ENCODE measurements at places on chromosomes 12 and 14. TPM values are rescaled to one million over a fixed set of nuclear protein-coding genes. Genes with fewer than 3 reads are reported as not detected.
A peak's percentile ranks its signal among the peaks of the same experiment; 100 is the strongest.

DNA sequence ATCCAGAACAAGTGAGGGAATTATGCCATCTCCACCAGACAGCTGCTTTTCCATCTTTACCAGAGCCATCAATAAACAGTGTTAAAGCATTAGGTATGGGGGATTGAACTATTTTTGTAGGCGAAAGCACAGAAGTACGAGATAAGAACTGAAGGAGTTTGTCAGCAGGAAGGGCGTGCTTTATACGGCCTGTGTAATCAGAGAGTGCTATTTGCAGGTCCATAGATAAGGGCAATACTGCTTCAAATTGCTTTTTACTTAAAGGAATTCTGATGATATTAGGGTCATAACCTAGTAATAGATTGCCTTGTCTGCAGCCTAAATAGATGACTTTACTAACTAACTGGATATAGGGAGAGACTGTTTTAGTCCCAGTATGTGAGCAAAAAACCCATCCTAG lies 20.3 kb upstream of the CLEC4E start:
- DNase-seq = no peak

DNA sequence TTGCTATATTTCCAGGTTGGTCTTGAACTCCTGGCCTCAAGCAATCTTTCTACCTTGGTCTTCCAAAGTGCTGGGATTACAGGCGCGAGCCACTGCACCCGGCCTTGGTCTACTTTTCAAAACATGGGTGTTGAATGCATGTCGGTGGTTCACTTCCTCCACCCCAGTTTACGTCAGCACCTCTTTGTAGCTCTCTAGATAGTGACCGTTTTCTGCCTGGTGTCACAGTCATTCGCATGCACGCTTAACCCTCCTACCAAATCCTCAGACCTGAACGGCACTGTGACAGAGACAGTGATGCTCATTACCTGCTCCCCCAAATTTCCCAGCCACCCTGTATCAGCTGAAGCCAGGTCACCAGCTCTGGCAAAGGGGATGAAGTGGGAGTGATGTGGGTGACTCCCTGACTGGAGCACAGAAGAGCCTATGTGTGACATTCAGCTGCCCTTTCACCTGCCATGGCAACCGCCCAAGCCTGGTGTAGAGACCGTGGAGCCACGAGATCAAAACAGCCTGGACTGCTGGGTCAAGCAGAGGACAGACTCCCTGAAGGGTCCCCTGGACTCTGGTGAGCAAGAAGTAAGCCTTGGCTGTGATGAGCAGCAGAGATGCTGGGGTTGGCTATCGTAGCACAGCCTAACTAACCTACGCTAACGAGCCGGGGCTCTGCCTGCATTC lies 66.2 kb upstream of the GPR68 start:
- no peak for DNase-seq

DNA sequence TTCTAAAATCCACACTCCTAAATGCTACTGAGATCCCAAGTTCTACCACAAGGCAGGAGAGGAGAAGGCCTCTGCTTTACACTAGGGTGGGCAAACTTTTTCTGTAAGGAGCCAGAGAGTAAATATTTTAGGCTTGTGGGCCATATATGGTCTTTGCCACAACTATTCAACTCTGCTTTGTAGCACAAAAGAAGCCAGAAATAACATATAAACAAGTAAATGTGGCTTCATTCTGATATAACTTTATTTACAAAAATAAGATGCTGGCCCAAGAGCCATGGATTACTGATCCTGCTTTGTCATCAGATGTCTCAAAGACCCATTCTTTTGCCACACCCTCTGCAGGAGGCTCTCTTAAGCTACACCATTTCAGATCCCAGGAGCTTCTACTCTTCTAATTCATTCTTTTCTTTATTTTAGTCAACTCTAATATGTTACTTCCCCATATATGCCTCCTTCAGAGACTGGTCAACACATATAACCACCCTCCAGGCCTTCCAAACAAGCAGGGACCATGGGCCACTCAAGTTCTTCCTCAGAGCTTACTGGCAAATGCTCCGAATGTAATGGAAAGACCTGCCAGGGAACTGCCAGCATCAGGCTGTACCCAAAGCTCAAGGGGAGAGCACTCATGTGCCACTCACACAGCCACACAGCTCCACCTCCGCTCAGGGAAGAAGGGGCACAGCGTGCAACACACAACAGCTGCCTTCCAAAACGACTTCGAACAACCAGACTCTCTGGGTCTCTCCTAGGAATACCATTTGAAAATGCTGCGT lies 15.6 kb downstream of the APPL2 start:
- no peak for DNase-seq

GRCh38 chr14:23148591-23149249 lies 29.7 kb upstream of the CEBPE start:
- DNase-seq = no peak

DNA sequence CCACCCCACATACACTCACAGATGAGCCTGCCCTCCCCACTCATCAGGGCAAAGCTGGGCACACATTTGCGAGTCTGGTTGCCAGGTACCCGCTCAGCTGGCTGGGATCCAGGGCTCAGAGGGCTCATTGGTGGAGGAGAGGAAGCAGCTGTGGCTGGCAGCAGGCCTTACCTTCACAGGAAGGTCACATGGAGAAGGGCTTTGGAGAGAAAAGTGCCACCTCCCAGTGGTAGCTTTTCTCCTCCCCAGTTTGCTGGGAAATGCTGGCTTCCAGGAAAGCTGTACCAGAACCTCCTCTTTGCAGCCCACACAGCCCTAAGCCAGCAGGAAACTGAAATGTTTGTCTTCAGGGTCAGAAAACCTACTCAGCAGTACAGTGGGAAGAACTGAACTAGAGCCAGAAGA lies 55.6 kb downstream of the LGMN start:
- DNase-seq = no peak

DNA sequence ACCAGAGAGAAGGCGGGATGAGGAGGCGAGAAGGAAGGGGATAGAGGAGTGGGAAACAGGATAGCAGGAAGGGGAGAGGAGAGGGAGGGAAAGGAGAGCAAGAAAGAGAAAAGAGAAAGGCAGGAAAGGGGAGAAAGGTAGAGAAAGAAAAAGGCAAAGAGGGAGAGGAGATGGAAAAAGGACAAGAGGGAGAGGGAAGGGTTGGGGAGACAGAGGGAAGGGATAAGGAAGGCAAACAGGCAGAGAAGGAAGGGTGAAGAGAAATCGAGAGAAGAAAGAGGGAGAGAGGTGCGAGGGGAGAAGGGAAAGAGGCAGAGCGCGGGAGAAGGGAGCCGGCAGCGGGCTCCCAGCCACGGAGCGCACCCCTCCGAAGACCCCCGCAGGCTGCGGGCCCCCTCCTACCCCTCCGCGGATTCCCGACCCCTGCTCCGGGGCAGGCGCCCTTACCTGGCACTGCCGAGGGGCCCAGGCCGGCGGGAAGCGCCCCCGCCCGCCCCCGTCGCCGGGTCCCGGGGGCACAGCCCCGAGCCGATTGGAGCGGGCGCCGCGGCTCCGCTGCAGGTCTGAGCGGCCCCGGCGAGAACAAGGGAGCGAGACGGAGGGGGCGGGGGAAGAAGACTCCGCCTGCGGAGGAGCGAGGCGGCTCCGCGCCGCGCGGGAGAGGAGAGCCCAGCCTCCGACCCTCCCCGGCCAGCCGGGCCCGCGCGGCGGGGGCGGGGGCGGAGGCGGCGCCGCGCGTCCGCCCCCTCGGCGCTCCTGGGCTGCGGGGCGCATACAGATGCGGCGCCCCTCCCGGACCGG lies at the start of gene CDH24:
Gene CDH24 (minus strand): TSS at position 565 of the 801 bp plus-strand sequence. CDS start 1,787 bp downstream, outside the sequence.
- DNase-seq = peak; percentile 81

- DNase-seq = no peak
Observed at GRCh38 chr12:58901664-58902063, 18.6 kb downstream of the LRIG3 start.

GRCh38 chr12:131204416-131205274 lies 250.9 kb downstream of the ADGRD1 start:
- DNase-seq = no peak

- no peak for DNase-seq
Observed at GRCh38 chr12:84803661-84804060, 108.9 kb downstream of the SLC6A15 start.

- no peak for DNase-seq
Observed at GRCh38 chr12:24742378-24742777, 206.5 kb downstream of the BCAT1 start.

- no peak for DNase-seq
Observed at GRCh38 chr14:73014105-73014504, 12.8 kb downstream of the ZFYVE1 start.

DNA sequence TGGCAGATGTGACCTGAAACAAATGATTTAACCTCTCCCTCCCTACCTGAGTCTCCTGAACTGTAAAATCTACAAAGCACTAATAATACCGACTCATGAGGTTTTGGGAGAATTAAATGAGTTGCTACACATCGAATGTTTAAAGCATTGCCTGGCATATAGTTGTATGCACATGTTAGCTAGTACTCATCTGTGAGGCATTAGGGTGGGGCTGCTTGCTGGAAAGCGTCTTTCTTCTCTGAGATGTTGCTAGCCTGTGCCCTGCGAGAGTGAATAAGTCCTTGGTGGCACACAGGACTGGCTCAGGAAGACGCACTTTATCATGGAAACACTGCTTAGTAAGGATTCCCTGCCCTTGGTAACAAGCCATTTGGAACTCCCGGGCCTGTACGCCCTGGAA lies 6.1 kb downstream of the RAPGEF3 start:
- no peak for DNase-seq

GRCh38 chr12:123388951-123389559 lies 5.1 kb downstream of the KMT5A start:
- peak; percentile 61 for DNase-seq

GRCh38 chr14:64971943-64972791 lies at the start of gene RAB15:
TSS of gene RAB15 (minus strand) at chr14:64972336. CDS start at chr14:64972076, 260 bp downstream.
- peak; percentile 69 for DNase-seq

GRCh38 chr14:100898935-100899883 lies 4.3 kb downstream of the RTL1 start:
- peak; percentile 7 for DNase-seq

- peak; percentile 36 for DNase-seq
Observed at GRCh38 chr12:57549203-57549908, 488 bp upstream of the KIF5A start.

GRCh38 chr12:497501-498160 lies 37.9 kb downstream of the B4GALNT3 start:
- DNase-seq = no peak

GRCh38 chr14:80959496-80959895 lies 4.1 kb downstream of the TSHR start:
- peak; percentile 45 for DNase-seq

GRCh38 chr12:99439399-99439798 lies 208.2 kb upstream of the GARIN6 start:
- DNase-seq = no peak

DNA sequence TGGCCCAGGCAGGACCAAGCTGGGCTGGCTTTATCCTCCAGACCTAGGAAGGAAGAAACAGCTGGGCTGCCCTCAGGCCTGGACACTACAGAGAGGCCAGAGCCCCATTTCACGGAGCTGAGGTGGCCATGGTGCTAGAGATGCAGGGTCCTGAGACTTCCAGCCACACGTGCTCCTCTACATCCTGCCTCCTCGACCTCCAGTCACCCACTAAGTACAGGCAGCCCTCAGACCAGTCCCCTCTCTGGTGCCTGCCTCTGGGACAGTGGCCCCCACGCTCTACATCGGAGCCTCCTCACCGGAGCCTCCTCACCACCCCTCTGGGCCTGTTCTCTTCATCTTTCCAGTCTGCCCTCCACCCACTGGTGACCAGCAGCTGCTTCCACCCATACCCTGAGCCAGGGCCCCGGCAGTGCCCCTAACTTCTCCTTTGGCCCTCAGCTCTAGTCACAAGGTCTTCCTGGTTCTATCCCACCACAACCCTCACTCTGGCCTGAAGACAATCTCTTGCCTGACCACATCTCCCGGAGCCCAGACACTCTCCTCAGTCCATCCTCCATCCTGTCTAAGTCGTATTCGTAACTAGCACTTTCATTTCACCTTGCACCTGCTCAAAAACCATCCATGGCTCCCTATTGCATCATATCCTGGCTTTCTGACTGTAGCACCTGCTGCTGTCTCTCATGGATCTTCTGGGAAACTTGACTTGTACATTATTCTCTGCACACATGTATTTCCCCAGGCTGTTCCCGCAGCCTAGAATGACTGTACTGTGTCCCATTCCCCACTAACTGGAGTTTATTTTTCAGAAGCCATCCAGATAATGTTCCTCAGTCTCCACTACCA lies 43.9 kb downstream of the DIO3 start:
- DNase-seq = peak; percentile 12

GRCh38 chr12:56657416-56658379 lies 11.9 kb upstream of the ATP5F1B start:
- no peak for DNase-seq

- DNase-seq = peak; percentile 71
Observed at GRCh38 chr14:77067632-77068516, 30.2 kb upstream of the CIPC start.

DNA sequence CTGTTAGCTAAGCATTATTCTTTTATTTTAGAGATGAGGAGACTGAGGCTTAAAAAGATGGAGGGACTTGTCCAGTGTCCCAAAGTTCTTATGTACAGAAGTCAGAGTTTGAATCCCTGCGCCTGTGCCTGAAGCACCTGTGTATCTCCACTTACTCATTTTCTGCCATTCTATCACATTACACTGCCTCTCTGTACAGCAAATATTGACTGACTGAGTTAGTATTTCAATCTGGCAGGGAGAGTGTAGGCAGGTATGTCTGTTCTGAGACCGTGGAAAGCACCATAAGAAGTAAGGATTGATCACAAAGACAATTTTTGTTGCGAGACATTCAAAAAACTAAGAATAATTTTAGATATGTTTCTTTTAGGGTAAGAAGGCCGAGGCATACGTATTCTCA lies 162.7 kb downstream of the KITLG start:
- DNase-seq = no peak

GRCh38 chr12:57242691-57243454 lies 8.1 kb downstream of the STAC3 start:
- peak; percentile 80 for DNase-seq

DNA sequence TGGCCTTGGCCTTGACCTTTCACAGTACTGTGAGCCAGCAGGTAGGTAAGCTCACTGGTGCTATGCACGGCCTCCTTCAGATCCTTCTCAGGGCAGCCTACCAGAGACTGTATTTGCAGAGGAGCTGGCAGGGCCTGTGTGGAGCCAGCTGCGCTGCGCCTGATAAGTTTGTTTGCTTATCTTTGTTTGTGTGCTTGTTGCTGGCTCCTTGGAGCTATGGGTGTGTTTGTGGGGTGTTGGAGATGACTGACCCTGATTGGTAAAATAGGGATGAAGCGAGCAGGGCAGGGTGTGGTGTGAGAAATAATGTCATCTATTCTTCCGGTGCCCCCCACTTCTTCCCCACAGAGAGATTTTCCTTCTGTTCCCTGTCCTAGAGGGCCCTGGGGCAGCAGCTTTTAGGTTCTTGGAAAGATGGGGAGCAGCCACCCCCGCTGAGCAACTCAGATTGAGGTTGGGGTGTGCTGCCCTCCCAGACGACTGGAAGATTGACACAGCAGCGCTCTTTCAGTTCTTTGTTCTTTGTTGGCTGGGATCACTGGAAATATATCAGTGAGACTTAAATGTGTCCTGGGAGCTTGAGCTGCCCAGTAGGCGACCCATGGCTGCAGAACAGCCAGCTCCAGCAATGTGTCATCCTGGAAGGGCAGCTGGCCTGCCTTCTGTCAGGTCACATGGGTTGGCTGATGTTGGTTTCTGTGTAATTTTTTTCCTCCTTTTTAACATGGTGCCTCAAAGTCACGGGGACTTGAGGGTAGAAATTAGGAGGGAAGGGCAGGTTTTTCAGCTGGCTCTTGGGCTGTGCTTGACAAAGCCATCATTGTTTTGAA lies 19.6 kb downstream of the MLXIP start:
- DNase-seq = no peak

PDE3A gene
- not detected for total RNA-seq

WNT5B gene
- not detected for total RNA-seq

NPC2 gene
- 42.1 TPM for total RNA-seq

EFS gene
- total RNA-seq = not detected

ENDOU gene
- not detected for total RNA-seq

TSPAN8 gene
- total RNA-seq = not detected

NID2 gene
- total RNA-seq = 0.20 TPM

RFX4 gene
- total RNA-seq = not detected

PZP gene
- not detected for total RNA-seq

GPRC5D gene
- total RNA-seq = not detected

C3AR1 gene
- 7.8 TPM for total RNA-seq
